ENCODE measurements at places on chromosomes 7 and 10.

GRCh38 chr10:91010952-91011351 is 90.1 kb upstream of the ANKRD1 start:
- no peak for DNase-seq

- no peak for DNase-seq
Observed at GRCh38 chr7:4748231-4748681, 27.2 kb upstream of the AP5Z1 start.

DNA sequence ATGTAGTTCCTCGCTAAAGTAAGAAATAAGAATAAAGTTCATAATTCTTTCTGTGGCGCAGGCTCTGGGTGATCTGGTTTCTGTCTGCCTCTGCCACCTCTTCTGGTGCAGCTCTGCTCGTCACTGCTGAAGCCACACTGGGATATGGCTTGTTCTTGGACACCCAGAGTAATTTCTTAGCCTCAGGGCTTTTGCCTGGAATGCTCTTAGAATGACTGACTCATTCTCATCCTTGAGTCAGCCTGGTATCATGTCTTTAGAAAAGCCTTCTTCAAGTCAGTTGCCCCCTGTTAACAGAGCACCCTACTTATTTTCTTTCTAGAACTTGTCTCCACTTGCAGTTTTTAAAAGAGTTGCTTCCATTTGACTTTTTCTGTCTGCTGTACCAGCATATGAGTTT is 2.0 kb downstream of the ZSCAN25 start:
- no peak for DNase-seq

- no peak for DNase-seq
Observed at GRCh38 chr10:65419629-65420028, 1506.2 kb upstream of the LRRTM3 start.

DNA sequence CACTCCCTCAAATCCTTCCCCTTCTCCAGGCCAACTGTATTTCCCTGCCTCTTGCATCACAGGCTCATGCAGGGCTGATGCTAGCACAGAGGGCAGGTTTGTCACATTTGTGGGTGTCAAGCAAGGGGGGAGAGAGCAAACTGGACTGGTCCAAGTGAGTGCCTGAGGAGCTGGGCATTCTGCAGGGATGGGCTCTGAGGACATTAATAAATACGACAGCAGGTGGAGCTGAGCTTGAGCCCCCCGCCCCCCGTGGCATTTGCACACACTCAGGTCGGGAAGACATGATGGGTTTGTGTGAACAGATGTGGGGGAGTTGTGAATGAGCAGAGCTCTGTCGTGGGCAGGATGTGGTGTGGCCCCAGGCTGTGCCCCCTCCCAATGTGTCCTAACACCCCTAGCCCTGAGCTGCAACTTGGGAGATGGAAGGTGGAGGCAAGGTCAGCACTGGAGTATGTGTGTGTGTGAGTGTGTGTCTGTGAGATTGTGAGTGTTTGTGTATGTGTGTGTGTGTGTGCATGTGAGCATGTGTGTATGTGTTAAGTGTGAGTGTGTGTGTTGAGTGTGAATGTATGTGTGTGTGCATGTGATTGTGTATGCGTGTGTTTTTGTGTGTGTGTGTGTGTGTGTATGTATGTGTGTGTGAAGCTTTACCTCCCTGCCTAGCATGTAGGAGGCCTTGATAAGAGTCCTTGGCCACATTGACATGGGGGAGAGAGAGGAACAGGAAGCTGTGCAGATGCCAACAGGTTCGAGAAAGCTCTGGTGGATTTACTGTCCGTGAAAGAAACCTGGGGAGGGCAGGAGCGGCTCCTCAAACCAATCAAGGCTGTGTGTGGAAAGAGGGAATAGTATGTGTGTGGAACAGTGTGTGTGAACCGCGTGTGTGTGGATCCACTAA is 9.1 kb downstream of the RASSF4 start:
- DNase-seq: no peak

- no peak for DNase-seq
Observed at GRCh38 chr7:112898432-112899290, 108.5 kb upstream of the TMEM168 start.

GRCh38 chr10:29479981-29480954 is 154.5 kb downstream of the SVIL start:
- DNase-seq: no peak

GRCh38 chr7:36157527-36158320 is 4.7 kb downstream of the EEPD1 start:
- DNase-seq: no peak

DNA sequence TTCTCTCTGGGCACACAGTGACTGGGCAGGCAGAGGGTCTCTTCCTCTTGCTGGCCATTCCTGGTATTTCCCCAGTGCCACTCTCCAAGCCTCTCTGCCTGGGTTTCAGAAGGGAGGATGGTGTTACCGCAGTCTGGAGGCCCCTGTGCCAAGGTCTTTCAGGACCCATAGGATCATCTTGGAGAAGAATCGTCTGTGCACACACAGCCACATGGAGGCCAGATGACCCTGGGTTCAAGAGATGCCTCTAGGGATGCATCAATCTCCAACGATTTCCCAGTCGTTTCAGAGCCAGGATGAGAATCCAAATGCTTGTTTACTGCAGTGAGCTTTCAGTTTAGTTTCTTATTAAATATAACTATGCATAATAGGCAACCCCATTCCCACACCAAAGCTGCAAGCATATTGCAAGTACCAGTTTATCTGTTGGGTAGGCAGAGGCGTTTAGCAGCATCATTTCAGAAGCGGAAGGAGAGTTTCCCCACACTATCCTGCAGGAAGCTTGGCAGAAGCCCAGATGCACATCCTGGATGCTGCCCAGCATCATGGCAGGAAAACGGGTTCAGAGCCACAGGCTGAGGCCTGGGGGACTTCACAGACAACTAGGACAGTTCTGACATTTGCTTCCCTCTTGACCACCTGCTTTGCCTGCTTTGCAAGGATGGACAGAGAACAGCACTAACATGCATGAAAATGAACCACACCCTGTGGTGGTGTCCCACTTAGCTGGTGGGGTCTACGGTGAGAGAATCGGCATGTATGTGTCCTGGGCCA is 134.7 kb upstream of the FAM20C start:
- DNase-seq: no peak

DNA sequence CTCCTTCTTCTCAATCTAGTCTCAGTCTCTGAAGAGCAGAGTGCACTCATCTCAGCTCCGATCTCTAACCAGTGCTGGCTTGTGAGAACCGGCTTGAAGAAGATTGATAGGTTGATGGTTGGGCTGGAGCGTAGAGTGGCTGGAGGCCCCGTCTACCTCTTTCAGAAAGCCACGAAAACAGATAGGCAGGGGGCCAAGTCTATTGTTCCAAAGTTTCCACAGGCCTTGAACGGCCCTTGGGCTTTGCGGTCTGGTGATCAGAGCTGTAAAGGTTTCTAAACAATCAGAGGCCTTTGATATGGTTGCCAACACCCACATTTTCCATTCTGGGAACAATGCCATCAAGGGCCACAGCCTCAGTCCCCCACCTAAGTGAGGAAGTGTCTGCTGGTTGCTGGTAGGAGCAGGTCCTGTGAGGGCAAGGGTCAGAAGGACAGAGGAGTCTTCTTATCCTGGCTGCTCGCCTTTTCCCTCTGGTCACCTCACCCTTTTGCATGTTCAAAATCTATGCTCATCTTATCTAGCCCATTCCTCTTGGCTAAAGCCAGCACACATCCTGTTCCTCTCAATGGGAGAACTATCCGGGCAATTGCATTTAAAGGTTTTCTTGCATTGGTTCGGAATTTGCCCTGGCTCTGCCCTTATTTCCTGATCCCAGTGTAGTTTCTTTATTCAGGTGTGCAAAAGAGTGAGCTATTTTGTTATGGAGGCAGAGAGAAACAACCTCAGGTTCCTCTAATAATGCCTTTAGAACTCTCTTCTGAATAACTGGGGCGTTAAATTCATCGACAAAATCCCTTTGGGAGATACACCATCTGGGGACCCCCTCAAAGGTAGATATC is 70.3 kb upstream of the KMT2E start:
- DNase-seq: no peak

- DNase-seq: no peak
Observed at GRCh38 chr10:35346248-35346647, 9.9 kb downstream of the CCNY start.

GRCh38 chr10:44046605-44047004 is 338.3 kb downstream of the CXCL12 start:
- DNase-seq: no peak

- DNase-seq: no peak
Observed at GRCh38 chr7:39664057-39664456, 40.7 kb downstream of the RALA start.

DNA sequence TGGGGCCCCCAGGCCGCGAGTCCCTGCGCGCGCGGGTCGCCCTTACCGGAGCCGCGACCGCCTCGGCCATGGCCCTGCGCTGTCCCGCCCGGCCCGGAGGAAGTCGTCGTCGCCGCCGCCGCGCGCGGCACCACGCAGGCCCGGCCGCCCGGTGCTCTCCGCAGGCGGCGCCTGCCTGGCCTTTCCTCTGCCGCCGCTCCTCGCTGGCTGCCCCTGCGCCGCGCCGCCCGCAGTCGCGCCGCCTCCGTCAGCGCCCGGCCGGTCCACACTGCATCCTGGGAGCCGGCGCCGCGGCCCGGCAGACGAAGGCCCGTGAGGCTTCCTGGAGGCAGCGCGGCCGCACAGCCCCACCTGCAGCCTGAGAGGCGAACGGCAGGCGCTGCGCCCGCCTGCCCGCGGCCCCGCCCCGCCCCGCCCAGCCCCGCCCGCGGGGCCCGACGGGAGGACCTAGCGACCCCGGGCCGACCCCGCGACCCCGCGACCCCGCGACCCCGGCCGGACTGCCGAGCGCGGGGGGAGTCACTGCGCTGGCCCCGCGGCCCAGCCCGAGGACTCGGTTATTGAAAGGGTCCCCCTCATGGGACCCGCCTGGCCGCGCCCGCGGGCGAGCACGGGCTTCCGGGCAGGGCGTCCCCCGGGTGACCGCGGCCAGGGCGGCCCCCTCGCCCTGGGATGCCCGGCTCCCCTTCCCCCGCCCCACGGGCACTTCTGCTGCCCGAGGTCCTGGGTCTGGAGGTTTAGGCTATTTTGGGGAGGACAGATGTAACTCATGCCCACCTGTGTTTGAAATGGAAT is at the start of gene ZNF746:
ZNF746 (minus strand) TSS at position 343 of the 795 bp plus-strand sequence; CDS start at position 70, 273 bp downstream.
- DNase-seq: peak; percentile 68

GRCh38 chr10:125407000-125407502 is 246.7 kb upstream of the CTBP2 start:
- DNase-seq: no peak

DNA sequence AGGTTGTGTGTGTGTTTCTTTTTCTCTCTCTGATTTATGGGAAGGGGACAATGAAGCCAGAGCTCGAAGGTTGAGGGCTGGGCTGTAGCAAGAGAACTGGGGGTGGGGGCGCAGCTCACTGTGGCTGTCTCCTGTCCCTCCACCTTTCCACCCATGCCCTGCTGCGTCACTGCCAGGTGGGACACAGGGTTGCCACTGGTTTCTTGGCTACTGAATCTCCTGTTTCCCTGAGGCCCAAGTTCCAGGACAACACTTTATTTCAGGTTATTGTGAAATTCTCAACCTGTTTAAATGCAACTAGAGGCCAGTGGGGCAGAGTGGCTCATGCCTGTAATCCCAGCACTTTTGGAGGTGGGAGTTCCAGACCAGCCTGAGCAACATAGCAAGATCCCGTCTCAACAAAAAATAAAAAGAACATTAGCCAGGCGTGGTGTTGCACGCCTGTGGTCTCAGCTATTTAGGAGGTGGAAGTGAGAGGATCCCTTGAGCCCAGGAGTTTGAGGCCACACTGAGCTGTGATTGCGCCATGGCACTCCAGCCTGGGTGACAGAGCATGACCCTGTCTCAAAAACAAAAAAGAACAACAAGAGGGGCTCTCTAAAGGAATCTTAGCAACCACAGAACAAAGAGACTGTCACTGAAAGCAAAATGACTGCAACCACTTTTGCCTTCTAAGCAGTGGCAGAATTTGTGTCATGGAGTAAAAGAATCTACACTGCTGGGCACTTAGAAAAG is 22.6 kb downstream of the TBATA start:
- no peak for DNase-seq

DNA sequence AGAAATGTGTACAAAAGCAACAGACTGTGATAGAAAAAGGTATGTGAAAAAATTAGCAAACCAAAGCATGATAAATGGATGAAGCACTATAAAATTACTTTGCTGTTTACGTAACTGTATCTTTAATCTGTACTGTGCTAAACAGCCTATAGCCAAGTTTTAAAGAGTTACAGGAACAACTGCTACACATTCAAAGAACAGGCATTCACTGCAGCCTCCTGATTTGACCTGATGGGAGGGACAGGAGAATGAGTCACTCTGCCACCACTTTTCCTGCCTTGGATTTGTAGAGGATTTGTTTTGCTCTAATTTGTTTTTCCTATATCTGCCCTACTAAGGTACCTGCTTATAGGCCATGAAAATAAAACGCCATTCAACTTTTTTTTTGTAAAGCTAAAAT is 116.1 kb downstream of the FANK1 start:
- DNase-seq: no peak

DNA sequence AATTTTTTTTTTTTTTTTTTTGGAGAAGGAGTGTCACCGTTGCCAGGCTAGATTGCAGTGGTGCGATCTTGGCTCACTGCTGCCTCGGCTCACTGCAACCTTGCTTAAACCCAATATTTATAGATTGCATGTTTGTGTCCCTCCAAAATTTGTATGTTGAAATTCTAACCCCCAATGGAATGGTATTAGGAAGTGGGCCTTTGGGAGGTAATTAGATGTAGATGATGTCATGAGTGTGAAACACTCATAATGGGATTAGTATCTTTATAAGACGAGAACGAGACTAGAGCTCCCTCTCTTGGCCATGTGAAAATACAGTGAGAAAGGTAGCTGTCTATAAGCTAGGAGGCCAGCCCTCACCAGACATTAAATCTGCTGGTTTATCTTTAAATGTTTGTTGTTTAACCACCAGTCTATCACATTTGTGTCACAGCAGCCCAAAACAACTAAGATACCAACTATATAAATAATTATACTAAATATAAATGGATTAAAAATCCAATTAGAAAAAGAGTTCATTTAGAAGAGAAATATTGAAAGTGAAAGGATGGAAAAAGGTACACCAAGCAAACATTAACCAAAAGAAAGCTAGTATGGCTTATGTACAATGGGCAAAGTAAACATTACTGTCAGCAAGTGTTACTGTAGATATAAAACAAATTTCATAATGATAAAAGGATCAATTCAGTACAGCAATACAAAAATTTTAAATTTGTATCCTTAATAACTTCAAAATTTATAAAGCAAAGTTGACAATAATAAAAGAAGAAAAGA is 9.3 kb downstream of the TCAF1 start:
- no peak for DNase-seq

- no peak for DNase-seq
Observed at GRCh38 chr10:5512881-5513612, 11.7 kb upstream of the CALML3 start.

GRCh38 chr7:4764402-4765007 is 10.9 kb upstream of the AP5Z1 start:
- no peak for DNase-seq

- DNase-seq: no peak
Observed at GRCh38 chr10:11339013-11339412, 272.4 kb downstream of the USP6NL start.

GRCh38 chr7:48049850-48050249 is 14.5 kb downstream of the C7orf57 start:
- no peak for DNase-seq

DNA sequence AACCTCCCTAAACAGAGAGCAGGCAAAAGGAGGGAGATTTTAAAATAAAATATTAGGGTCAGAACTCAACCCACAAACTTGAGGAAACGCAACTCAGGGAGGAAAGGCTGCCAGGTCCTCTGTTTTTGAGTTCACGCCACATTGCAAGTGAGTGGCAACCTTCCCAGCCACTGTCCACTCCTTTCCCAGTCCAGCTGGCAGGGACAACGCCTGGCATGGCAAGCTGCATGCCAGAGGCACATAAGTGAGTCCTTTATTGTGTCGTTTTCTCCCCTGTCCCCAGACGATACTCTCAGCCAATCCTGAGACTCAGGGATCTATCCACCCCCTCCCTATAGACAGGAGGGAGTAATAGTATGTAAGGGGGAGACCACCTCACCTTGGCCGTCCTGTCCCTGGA is 22.4 kb downstream of the FBXW4 start:
- no peak for DNase-seq

Measured in stimulated activated CD4-positive, alpha-beta T cell treated with anti-CD3 and anti-CD28 coated beads, TNF-alpha, amount 100 ng/mL, for 4 hours (primary cell).